ENCODE measurements at places on chromosomes 2 and 18.
A peak's percentile ranks its signal among the peaks of the same experiment; 100 is the strongest.

- no peak for DNase-seq
These were observed 2.4 kb downstream of the SP110 start for GRCh38 chr2:230217424-230217823.

DNA sequence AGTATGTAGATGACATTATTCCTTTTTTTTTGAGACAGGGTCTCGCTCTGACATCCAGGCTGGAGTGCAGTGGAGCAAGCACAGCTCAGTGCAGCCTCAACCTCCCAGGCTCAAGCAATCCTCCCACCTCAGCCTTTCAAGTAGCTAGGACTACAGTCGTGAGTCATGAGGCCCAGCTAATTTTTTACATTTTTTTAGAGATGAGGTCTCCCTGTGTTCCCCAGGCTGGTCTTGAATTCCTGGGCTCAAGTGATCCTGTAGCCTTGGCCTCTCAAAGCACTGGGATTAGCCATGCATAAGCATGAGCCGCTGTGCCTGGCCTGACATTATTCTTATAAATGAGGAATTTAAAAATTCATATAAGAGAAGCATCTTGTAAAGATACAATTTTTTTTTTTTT is 86.9 kb downstream of the FAM117B start:
- DNase-seq, result no peak

GRCh38 chr2:68911246-68911645 is 40.0 kb upstream of the BMP10 start:
- peak; percentile 24 for DNase-seq

GRCh38 chr18:63725682-63726480 is 23.1 kb downstream of the SERPINB11 start:
- DNase-seq, result no peak

- no peak for DNase-seq
These were observed 8.5 kb upstream of the RMDN2 start for GRCh38 chr2:37916512-37917082.
